ENCODE measurements at places on chromosomes 2 and 18.

- no peak for DNase-seq
Observed at GRCh38 chr2:85699325-85699724, 5.2 kb downstream of the GNLY start.

DNA sequence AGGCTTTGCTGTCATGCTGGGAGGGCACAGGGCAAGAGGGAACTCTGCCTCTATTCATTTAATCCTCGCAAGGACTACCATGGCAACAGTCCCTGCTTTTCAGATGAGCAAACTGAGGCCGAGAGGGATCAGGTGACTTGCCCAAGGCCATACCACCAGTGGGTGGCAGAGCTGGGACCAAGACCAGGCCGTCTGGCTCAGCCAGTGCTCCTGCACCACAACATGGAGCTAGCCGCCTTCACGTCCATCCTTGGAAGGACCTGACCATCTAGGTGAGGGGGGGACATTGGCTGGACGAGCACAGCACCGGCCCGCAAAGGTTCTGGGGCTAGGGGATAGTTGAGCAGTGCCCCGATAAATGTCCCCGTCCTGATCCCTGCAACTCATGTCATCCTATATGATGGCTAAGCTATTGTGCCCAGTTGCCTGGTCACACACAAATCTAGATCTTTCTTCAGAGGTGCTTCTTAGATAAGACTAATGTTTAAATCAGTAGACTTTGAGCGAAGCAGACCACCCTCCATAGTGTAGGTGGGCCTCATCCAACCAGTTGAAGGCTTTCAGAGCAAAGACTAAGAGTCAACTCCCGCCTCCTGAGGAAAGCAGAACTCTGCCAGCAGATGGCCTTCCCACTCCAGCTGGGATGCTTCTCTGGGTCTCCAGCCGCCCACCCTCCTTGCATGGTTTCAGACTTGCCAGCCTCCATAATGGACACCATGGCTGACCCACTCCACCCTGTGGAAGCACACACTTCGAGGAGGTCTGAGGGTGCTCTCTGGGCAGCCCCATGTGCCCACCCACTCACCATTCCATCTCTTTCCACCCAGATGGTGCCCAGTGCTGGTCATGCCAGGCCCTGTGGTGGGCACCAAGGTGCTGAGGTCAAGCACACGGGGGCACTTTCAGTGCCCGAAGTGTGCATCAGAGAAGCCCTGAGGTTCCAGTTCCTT lies 214.8 kb upstream of the RAB6C start:
- no peak for DNase-seq

DNA sequence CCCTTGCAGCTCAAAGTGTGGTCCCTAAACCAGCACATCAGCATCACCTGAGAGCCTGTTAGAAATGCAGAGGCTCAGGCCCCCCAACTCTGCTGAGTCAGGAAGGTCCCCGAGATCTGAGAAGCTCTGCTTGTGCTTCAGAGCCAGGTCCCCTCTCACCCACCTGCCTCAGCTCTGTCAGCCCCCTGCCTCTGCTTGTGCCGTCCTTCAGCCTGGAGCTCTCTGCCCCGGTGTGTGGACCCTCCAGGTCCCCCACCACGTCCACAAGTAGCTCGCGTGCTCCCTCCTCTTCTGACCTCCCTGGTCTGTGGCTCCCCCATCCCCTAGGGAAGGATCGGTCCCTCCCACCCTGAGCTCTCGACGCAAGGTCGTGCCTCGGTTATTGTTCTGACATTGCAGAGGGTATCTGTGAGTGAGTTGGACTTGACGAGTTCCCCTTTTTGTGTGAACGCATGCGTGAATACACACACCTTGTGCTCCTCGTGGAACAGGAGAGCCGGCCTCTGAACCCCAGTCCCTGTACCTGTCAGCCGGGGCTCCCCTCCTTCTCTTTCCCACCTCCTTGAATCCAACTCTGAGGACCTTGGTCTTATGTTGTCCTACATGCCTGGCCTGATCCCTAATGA lies 75.5 kb upstream of the TAF1B start:
- no peak for DNase-seq

DNA sequence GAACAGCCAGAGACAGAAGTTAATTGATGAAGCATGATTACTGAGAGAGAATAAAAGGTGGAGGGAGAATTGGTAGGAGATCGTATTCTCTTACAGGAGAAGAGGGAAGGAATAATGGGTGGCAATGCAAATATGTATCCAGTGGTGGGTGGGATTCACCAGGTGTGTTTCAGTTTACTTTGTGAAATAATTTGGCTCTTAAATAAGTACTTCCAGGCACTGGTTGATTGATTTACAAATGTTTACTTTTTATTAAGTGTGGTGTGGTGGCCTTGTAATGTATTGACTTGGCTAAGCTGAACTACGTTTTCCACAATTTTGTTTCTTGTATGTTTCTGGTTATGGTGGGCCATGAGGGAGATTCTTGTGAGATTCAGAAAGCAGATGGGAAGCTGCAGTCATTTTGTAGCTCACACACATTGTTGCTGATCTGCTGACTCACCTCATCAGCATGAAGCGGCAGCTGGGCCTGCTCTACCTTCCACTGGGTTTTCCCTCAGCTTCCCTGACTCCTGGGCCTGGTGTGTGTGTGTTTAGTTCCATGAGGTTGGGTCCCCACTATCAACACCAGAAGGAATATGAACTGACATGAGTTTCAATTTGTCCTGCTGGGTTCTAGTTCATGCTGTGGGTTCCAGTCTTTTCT lies 32.6 kb downstream of the MYL12B start:
- DNase-seq = no peak
